Neuronal stem cell (in vitro differentiated cells): ENCODE measurements at places on chromosomes 2 and 18.
A peak's percentile ranks its signal among the peaks of the same experiment; 100 is the strongest.

DNA sequence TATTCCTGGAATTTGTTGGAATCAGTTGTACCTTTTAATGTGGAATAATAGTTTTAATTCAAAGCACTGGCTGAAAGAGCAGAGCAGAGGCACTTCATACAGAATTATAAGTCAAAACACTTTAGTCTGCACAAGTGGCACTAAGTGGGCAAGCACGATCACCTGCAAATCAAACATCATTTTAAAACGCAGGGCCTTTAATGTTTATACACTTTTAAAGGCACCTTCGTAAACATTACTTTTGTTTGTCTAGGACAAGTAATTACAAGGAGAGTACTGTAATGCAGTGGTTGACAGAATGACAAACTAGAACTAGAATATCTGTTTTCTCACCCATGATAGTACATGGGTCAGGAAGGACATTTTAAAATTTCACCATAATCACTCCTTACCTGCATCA is 36.4 kb downstream of the LANCL1 start:
- DNase-seq, result no peak

DNA sequence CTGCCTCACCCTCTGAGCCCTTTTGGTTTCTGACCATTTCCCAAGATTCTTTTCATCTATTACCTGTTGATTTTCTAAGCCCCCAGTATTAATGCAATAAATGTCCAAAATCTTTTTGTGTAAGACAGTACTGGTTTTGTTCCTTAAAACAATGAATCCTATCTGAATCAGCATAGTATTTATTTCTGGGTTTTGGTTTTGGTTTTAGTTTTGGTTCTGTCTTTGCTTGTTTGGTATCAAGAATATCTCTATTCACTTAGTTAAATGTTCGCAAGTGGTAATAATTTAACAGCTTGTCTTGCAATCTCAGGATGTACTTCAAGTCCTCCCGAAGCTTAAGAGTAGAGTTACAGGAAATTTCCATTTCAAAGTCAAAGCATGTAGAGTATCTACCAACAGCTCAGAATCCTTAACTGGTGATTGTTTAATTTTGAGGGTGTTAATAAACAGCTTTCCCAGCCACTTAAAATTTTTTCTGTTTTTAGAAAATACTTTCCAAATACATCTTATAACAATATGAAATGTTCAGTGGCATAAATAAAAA is 67.7 kb upstream of the NEDD4L start:
- DNase-seq, result no peak

DNA sequence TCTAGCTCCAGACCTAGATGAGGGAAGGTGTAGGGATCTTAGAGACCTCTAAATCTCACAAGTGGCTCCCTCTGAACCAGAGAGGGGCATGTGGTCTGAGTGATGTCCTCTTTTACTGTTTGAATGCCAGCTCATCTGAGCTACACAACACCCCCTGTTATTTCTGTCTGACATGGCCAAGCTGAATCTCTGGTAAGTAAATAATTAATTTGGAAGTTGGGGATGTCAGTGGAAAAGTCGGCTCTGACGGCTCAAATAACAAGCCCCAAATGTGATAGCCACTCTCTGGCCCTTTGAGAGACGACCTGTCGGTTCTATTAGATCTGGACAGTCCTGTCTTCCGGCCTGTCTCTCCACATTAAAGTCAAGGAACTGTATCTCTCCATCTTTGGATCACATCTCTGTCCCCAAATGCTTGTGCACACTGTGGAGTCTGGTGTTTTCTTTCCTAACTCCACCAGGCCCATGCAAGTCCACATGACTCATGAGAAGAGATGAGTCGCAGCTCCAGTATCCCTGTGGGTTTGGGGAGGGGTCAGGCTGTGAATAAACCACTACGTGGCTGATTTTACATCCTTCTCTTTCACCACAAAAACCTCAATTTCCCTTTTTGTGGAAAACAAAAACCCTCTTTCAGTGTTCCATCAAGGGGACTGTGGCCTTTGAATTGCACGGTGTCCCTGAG is 52.5 kb downstream of the SETBP1 start:
- no peak for DNase-seq

- no peak for DNase-seq
Measured at GRCh38 chr18:12034241-12035100, 53.2 kb downstream of the IMPA2 start.

DNA sequence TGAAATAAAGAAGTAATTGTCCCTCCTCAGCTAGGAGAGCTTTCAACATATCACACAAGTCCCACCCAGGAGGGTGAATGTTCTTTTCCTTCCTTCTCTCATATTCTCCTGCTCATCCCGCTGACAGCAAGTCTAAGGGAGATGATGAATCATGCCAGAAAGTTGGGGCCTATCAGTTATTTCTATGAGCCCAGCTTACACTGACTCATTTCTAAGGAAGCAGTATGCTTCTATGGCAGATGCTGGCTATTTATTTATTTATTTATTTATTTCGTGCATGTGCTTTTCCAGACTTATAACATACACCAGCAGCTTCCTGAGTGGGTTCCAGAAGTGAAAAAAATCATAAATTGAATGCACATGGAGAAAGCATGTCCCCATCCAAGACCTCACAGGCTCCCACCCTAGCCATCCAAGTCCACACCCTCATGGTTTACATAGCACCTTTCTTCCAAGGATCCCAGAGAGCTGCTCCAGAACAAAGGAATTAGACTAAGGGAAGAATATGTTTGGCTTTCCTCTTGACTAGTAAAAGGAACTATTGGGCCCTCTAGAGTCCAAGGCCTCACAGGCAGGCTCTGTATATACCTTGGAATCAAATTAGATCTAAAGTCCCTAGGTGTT is 1074.2 kb upstream of the ZEB2 start:
- no peak for DNase-seq

DNA sequence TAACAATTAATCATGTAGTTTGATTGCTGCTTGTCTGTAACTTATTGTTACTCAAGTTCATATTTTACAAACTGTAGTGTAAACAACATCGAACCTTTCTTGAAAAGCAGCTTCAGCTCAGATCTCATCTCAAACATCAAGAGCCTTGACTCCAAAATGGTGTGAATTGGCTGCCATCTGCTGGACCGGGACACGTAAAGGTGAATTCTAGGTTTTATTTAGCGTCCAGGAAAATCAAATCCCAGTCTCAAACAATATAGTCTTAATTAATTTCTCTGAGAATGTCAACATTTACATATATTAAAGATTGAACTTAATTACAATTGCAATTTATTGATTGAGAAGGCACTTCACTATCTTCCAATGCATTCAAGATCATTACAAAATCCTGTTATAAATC is 453.0 kb downstream of the GALR1 start:
- DNase-seq, result peak; percentile 31

- DNase-seq, result no peak
Measured at GRCh38 chr18:12839057-12839525, 44.9 kb downstream of the PTPN2 start.

DNA sequence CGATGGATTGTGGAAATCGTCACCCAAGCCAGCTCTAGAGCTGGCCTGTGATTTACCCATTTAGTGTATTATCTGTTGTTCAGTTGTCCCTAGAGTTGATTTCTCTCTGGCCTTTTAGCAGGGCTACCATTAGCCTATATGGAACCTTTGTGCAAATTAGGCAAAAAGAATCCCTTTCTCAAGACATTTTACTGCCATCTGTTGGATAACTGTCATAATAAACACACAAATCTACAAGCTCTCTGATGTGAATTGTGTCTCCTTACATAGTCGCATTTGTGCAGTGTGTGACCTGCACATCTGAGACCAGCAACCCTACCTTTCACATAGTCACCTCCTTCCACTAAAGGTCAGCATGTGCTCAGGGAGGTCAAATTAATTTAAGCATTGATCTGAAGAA is 34.0 kb downstream of the LOXHD1 start:
- no peak for DNase-seq

DNA sequence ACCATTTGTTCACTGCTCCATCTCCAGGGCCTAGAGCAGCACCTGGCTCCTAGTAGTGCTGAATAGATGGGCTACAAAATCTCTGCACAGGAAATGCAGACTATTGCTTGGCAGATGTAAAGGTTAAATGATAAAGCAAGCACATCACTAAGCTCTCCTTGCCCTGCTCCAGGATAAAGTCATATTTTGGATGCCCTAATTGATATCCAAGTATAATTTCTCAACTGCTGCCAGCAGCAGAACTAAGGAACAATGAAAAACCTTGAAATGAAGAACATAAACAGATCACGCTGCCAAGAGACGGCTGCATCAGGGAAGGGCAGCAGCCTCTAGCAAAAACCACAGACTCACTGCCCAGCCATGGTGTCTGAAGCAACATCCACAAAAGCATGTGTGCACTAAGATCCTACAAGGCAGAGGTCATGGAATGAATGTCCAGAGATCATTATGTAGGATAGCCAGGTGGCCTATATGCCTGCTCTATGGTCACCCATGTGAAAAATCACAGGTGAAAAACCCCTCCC is 134.7 kb downstream of the TMEM163 start:
- DNase-seq, result no peak

- no peak for DNase-seq
Measured at GRCh38 chr18:30093376-30093775, 949.2 kb downstream of the DSC3 start.

GRCh38 chr2:207926133-207926988 is 99.0 kb downstream of the PLEKHM3 start:
- no peak for DNase-seq

DNA sequence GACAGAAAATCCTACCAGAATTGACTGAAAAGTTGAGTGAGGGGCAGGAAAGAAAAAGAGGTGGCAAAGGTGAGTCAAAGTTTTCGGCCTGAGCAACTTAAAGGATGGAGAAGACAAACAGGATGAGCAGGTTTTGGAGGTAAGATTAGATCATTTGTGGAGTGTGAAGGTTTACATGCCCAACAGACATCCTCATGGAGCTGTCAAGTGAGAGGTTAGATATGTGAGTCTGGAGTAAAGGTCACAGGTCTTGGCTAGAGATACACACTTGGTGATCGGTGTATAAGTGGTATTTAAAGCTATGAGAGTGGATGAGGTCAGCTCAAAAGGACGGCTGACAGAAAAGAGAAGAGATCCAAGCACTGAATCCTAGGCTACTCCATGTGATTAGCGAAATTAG is 11.1 kb upstream of the MYL12A start:
- no peak for DNase-seq

GRCh38 chr2:205772983-205773382 is 90.7 kb downstream of the NRP2 start:
- DNase-seq, result no peak

- DNase-seq, result no peak
Measured at GRCh38 chr2:5410991-5411700, 281.0 kb upstream of the SOX11 start.

GRCh38 chr2:202038471-202039277 is 5.0 kb downstream of the FZD7 start:
- no peak for DNase-seq

DNA sequence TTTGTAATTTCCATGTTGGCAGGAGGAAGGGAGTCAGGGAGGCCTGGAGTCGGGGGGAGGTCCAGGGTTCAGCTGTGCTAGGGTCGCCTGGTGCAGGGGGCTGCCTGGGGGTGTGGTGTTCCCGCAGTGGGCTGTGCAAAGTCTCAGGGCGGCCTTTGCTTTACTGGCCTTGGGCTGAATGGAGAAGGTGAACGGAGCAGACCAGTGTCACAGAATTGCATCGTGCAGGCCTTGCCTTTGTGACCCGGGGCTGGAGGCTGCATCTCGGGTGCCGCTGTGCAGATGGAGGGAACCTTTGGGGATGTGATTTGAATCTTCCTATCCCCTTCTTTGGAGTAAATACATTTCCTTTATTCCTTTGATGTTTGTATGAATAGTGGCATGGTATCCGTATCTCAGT is 8.8 kb downstream of the SNTG2 start:
- DNase-seq, result no peak

- no peak for DNase-seq
Measured at GRCh38 chr2:64400733-64401528, 53.0 kb upstream of the LGALSL start.

GRCh38 chr2:58401936-58402335 is 160.8 kb upstream of the FANCL start:
- DNase-seq, result no peak

DNA sequence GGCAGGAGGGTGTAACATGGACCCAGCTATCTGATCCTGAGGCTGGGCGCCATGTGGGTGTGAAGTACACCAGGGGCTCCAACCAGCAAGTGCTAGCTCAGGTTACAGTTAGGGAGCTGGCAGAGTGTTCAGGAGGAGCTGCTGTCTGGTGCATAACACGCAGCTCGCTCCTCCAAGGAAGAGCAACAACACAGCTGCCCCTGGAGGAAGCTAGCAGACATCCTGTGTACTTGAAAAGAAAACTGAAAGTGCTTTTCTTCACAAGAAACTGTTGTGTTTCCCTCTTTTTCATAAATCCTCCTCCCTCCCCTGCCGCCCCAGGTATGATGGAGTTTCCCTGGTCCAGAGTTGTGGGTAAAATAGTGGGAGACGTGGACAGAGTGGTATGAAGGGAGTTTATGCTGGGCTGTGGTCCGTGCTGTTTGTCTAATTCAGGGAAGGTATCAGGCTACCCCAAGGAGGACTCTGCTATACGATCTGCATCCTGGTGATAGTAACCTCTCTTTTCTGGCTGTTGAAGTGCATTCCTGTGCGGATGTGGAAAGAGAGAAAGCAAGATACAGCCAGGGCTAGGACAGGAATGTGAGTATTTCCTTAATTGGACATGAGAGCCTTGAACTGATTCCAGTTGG is 6.1 kb upstream of the LBH start:
- DNase-seq, result no peak

DNA sequence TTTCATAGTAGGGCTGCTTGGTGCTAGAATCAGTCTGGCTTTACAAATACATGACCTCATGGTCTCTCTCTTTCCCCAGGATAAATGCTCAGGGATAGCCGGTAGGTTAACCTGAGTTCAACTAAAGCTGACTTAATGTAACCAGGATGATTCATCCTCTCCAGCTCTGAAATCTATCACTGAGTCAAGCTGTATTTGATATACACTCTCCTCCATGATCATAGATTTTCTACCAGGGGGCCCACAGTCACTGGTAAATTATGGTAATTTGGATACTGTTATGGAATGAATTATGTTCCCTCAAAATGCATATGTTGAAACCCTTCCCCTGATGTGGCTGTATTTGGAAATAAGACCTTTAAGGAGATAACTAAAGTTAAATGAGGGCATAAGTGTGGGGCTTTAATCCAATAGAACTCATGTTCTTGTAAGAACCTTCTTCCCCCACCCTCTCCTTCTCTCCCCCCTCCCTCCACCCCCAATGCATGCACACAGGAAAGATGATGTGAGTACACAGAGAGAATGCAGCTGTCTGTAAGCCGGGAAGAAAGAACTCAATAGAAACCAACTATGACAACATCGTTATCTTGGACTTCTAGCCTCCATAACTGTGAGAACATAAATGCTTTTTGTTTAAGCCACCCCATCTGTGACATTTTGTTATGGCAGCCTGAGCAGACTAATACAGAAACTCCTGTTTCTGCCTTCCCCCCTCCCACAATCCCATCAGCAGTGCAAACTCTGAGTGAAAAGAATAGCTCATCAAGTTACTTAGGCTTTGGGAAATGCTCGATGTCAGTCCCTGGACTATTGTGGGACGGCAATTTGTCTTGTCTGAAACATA is 134.9 kb upstream of the KYNU start:
- DNase-seq, result no peak

GRCh38 chr2:119218478-119219064 is 5.1 kb upstream of the STEAP3 start:
- no peak for DNase-seq
